Iris pigment epithelial cell (primary cell): ENCODE measurements at places on chromosomes 16 and 17.

- no peak for DNase-seq
Measured at GRCh38 chr16:88385112-88385594, 2.4 kb downstream of the ZNF469 start.

DNA sequence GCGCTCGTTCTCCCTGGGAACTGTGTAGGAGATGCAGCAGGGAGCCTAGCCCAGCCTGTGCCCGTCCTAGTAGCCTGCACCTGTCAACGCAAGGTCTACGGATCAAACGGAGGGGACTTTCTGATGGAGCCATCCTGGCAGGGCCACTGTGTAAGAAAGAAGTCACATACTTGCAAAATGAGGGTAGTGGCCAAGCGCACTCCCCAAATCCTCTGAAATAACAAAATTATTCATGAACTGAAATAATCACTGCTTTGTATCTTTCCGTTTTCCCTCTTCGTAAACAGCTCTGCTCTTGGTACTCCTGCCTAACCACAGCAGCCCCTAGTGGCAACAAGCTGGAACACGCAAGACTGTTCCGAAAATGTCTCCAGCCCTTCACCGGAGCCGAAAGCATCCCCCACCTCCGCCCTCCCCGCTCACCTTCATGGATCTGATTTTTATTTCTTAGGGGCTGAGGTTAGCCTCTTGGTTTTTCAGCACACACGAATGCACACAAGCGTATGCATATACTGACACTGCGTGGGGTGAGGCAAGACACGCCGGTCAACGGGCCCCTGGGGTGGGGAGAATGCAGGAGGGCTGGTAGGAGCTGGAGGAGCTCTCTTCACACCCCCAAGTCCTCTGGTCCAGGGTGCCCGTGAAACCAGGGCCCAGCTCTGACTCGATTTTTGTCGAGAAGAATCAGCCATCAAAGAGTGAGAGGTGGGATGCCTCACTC lies 100.8 kb downstream of the ABCC12 start:
- peak; percentile 74 for DNase-seq

DNA sequence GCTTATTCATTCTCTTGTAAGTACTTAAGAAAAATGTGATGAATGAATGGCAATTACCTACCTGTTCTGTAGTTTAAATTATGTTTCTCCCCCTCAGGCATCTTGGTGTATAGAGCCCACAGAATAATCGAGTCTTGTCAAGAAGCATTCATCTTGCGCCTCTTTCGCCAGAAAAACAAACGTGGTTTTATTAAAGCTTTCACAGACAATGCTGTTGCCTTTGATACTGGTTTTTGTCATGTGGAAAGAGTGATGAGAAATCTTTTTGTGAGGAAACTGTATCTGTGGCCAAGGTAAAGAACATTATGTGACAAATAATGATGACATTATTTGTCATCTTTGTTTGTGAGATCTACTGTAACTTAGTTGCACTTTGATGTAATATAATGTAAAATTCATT lies 6.5 kb downstream of the ERCC4 start:
- no peak for DNase-seq

DNA sequence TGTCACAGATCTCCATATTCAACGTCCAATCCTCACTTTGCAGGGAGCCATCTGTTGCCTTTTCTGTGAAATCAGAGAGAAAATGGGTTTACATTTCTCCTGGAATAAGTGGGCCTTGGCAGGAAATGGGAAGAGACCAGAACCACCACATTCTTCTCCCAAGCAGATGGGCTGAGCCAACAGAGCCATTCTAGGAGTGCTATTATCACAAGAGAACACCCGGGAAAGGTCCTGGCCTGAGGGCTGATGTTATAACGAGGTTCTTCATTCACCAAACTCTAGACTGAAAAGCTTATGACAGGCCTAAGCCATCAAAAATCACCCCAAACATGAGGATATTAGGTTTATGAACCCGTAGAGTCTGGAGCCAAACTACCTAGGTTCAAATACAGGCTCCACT lies 64.7 kb downstream of the TOM1L2 start:
- no peak for DNase-seq

GRCh38 chr17:3574231-3574630 lies 16.6 kb upstream of the TRPV3 start:
- DNase-seq = no peak

DNA sequence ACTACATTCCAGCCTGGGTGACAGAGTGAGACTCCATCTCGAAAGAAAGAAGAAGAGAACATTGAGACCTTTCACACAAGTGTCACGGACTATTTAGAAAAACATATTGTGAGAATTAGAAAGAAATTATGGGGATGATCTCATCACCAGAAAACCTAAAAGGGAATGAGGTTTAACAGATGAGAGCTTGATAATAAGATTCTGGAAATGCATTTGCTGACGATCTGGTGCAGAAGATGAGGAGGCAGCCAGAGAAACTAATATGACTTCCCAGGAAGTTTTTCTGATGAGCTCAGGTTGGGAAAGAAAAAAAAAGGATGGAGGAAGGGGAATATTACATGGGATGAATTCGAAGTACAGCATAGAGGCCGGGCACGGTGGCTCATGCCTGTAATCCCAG lies 10.8 kb upstream of the APOH start:
- no peak for DNase-seq

DNA sequence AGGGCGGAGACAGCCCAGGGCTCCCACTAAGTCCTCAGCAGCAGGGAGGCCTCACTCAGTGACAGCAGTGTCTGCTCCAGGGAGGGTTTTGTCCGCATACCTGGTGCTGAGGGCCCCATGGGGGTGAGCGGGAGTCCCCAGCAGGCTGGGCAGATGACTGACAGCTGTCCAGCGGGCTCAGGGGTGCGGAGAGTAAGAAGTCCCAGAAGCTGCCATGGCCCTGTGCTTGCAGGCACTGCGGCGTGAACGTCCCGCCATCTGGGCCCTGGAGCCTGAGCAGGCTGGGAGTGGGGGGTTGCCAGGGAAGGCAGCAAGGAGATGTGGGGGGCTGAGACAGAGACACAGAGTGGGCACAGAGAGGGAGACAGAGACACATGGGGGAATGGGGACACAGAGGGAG lies 20.1 kb downstream of the CACNA1G start:
- no peak for DNase-seq

DNA sequence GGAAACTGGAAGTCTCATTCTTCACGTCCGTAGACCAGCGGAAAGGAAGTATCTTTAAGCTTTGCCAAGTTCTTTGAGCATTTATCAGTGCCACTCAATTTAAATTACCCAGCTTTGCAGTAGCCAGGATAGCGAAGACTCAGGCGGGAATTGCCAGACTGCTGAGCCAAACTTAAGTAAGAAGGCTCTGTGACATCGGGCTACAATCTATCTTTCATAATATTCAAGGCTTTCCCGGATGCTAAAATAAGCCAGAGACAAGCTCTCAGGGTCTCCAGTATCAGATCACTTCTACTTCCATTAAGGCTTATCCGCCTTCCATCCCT lies 436 bp upstream of the BRIP1 start:
- DNase-seq = no peak

DNA sequence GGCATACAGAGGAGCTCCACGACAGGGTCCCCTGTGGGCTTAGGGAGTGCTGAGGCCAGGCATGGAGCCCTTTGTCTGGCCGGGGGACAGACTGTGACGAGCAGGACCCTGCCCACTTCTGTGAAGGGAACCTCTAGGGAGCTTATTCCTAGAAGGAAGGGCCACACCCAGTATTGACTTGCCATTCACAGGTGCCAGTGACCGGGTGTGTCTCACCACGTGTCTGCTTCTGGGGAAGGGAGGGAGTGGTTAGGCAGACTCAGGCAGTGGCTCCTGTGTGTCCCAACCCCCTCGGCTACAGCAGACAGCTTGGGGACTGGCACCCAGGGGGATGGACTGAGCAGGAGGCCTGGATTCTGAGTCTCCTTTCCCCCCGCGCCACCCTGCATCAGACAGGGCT lies 57.2 kb downstream of the SOCS1 start:
- DNase-seq = no peak

DNA sequence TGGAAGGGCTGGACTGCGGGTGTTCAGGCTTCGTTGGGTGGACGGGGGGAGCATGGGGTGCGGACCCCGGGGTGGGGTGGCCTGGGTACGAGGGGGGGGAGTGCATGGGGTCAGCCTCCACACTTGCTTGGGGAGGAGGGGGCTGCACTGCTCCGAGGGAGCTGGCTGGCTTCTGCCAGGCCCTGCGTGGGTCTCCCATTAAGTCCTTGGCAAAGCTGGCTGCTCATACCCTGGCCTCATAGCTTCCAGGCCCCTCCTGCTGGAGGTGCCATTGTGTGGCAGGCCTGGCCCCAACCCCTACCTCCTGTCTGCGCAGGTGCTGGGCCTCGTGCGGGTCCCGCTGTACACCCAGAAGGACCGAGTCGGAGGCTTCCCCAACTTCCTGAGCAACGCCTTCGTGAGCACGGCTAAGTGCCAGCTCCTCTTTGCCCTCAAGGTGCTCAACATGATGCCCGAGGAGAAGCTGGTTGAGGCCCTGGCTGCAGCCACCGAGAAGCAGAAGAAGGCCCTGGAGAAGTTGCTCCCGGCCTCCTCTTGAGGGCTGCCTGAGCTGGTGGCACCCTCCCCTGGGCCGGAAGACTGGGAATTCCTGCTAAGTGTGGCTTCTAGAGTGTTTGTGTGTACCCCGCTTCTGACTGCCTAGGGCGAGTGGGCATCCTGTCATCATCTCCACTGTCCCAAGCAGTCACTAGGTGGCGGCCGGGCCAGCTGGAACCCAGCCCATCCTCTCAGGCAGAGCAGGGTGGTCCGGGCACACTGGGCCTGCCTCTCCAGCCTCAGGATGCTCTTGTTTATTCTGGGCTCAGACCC lies 1.5 kb downstream of the NUDT16L1 start:
- no peak for DNase-seq

GRCh38 chr17:79528592-79529125 lies 82.2 kb downstream of the RBFOX3 start:
- DNase-seq = no peak

GRCh38 chr16:2515180-2515851 lies 1.6 kb downstream of the ATP6V0C start:
- no peak for DNase-seq

DNA sequence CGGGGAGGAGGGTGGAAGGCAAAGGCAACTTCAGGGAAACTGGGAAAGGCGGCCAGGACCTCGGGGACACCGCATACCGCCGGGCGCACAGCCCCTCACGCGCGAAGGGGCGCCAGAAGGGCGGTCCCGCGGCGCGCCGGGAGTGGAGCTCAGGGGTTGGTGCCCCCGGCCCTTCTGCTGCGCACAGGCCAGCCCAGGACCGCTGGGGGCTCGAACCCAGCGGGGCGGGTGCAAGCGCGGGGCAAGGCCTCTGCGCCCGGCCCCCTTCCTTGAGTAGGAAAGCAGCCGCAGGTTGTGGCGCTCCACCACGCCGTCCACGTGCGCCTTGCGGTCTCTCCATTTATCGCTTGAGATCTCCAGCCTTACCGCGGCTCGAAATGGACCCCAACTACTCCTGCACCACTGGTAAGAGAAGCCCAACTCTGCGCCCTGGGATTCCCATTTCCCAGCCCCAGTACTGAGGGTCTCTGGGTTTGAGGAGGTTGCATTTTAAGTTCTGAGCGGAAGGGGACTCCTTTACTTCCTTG lies 3.0 kb upstream of the MT1A start:
- DNase-seq = no peak

DNA sequence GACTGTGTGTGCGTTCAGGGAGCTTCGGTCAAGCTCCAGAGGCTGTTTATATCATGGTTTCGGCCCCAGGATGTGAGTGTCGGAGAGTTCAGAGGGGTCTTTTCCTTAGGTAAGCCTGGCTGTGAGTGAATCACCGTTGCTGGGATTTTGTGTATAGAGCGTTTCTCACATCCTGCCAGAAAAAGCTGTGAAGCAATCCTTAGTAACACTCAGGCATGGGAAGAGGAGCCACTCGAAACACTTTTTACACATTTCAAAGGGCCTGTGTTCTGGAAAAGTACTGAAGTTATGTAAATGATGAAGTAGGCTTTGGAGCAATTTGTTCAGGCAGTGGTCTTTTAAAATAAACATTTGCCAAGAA lies 662 bp downstream of the PGS1 start:
- DNase-seq = peak; percentile 97

GRCh38 chr17:37365589-37365988 lies 10.2 kb upstream of the C17orf78 start:
- peak; percentile 24 for DNase-seq

DNA sequence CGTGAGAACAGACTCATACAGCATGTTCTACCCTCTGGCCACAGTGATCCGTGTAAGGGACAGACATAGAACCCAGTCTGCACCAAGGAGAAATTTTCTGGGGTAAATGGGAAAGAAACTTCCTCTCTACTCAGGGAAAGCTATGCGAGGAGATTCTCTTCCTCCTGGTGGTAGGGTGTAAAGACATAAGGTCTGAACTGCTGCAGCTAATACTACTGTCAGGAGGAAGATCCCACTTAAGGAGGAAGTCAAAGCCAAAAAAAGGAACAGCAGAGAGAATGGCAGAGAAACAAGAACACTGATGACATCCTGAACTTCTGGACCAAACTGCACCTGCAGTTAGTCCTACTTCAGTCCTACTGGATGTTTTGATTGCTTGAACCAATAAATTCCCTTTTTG lies 7.1 kb upstream of the TM4SF5 start:
- DNase-seq = no peak

- DNase-seq = no peak
Measured at GRCh38 chr17:50049636-50050035, 6.3 kb upstream of the ITGA3 start.

DNA sequence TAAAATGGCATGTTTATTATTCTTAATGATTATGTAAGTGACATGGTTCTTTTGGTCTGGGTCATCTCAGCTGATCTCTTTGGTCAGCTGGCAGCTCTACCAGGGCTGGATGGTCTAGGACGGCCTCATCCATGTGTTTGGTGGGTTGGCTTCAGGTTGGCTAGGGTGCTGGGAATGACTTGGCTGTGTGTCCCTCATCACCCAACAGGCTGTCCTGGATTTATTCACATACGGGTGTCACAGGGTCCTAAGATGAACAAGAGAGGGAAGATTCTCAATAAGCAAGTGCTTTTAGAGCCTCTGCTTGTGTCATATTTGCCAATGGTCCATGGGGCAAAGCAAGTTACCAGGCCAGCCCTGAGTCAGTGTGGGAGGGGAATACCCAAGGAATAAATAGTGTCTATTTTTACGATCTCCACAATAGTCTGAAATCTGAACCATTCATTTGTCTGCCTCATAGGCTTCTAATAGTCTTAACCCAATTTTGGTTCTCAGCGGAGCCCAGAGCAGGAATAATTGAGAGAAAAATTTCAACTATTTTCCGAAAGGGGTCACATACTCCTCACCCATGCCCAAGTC lies 157.5 kb downstream of the HS3ST2 start:
- no peak for DNase-seq

DNA sequence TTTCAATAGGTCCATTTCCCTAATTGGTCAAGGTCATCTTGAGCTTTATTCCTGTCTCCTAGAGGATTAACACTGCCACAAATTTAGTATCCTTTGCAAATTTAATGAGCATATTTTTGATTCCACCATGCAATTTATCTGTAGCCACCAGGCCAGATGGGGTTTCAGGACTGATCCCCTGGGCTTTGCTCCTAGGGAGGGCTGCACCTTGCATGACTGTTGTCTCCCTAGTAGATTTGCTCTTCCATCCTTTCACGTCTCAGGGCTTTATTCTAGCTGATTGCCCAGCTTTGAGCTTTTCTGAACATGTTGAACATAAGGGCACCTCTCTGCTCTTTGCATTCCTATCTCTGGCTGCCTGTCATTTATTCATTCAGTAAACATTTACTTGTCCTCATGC lies 7.7 kb upstream of the KCNH6 start:
- DNase-seq = no peak
